ENCODE measurements at places on chromosomes 3 and 15. TPM values are rescaled to one million over a fixed set of nuclear protein-coding genes. Genes with fewer than 3 reads are reported as not detected.

UROC1 gene
- not detected for total RNA-seq

SLC15A2 gene
- total RNA-seq: 0.19 TPM

TMIE gene
- 0.53 TPM for total RNA-seq

CCDC54 gene
- total RNA-seq: not detected

BNC1 gene
- 13.7 TPM for total RNA-seq

ASB14 gene
- not detected for total RNA-seq

P2RY13 gene
- total RNA-seq: not detected

SLC9C1 gene
- not detected for total RNA-seq

FBXW12 gene
- total RNA-seq: not detected

CADM2 gene
- 1.5 TPM for total RNA-seq

ABCF3 gene
- 70.9 TPM for total RNA-seq

SERPINI2 gene
- total RNA-seq: 0.32 TPM

CHRNA3 gene
- not detected for total RNA-seq

ZCWPW2 gene
- 1.0 TPM for total RNA-seq

LRRC57 gene
- total RNA-seq: 28.8 TPM

PPP1R14D gene
- total RNA-seq: not detected
